Thymus (tissue), 14 donors: ENCODE measurements at places on chromosomes 16 and 17. TPM values are rescaled to one million over a fixed set of nuclear protein-coding genes. Genes with fewer than 3 reads are reported as not detected.
A peak's percentile ranks its signal among the peaks of the same experiment; 100 is the strongest.

DNA sequence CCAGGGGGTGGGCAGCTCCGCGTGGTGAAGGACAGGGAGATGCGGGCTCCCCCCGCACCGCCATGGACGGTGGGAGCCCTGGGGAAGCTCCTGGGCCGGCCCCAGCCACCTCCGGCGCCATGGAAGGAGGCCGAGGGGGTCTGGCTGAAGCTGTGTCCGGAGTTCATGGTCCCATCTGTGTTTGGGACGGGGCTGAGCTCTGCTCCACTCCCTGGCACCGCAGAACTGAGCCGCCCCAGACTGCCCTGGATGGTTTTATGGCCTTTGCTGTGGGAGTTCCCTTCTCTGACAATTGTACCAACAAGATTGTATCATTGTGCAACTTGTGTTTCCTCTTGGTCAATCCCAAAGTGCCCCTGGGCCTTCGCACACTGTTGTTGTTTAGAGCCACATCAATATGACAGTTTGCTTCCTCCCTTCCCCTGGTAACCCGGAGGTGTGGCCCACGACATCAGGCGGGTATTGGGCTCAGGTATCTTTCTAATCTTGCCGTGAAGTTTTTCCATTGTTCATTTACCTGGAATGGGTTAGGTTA, 942 bp downstream of the KRT23 start:
- H3K27me3 ChIP-seq = no peaks in the 10 kb centered on the region
- no peak for DNase-seq
- H3K4me1 ChIP-seq = no peaks in the 10 kb centered on the region
- no peaks in the 10 kb centered on the region for H3K36me3 ChIP-seq
- no peak overlapping the region for H3K27ac ChIP-seq
- no peak overlapping the region for H3K4me3 ChIP-seq

- H3K27ac ChIP-seq = no peak overlapping the region
- DNase-seq = no peak
- H3K36me3 ChIP-seq = no peaks in the 10 kb centered on the region
- no peak overlapping the region for H3K4me3 ChIP-seq
- peaks cover 15% of the 10 kb centered on the region for H3K4me1 ChIP-seq
These were observed 170.7 kb downstream of the NTN1 start for GRCh38 chr17:9192010-9192409.

GRCh38 chr16:52953215-52953614, 99.5 kb downstream of the CHD9NB start:
- no peak overlapping the region for H3K27ac ChIP-seq
- DNase-seq = no peak
- no peaks in the 10 kb centered on the region for H3K27me3 ChIP-seq
- H3K4me1 ChIP-seq = no peaks in the 10 kb centered on the region
- H3K4me3 ChIP-seq = no peak overlapping the region
- no peaks in the 10 kb centered on the region for H3K36me3 ChIP-seq

DNA sequence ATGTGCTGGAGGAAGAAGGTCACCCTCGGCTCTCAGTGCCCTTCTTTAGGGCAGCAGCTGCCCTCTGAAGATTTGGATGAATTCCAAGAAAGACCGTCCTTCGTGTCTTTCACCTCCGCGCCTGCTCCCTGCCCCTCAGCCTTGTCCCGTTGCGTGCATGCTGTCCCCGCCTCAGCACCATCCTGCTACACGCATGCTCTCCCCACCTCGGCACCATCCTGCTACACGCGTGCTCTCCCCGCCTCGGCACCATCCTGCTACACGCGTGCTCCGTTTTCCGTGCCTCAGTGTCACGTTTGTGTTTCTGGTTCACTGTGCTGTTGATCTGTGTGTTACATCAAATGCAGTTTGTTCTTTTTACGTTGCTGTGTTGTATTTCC, 13.5 kb downstream of the ACSF3 start:
- H3K27ac ChIP-seq = peak overlapping the region; percentile 71
- DNase-seq = no peak
- peaks cover 73% of the 10 kb centered on the region for H3K4me1 ChIP-seq
- H3K36me3 ChIP-seq = peaks cover 88% of the 10 kb centered on the region
- H3K4me3 ChIP-seq = no peak overlapping the region

DNA sequence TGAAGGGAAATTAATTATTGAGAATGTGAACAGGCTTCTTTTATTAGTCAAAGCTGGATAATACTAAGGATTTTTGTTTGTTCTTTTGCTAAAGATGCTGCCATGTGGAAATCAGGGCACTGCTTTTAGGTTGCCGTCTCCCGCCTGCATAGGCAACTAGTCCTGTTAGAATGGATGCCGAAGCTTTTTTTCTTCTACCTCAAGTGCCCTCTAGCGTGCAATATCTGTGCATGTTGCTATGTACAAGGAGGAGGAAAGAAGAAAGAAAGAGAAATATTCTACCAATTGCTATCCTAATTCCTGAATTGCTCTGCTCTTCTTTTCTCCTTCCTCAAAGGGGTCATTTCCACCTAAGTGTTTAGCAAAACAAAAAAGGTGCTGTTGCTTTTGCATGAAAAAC, 5.2 kb upstream of the CDH8 start:
- no peak for DNase-seq
- no peaks in the 10 kb centered on the region for H3K4me1 ChIP-seq

STXBP4 gene
- total RNA-seq = 7.3 TPM
